ENCODE measurements at places on chromosomes 3 and 15.

DNA sequence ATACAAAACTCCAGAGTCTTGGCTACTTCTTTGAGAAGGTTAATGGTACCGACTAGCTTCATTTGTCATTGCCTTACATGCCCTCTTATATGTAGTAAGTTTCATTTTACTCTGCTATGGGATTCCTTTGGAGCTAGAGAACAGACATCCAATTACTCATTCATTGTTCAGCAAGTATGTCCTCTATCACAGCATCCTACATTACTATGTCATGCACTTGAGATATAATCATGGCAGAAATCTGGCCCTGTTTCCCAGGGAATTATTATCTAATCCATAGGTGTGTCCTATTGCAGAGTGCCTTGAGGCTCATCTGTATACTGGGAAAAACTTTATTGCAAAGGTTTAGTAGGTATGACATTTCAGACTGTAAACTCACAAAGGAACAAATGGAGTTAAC, 333.1 kb upstream of the NECTIN3 start:
- no peak for DNase-seq

DNA sequence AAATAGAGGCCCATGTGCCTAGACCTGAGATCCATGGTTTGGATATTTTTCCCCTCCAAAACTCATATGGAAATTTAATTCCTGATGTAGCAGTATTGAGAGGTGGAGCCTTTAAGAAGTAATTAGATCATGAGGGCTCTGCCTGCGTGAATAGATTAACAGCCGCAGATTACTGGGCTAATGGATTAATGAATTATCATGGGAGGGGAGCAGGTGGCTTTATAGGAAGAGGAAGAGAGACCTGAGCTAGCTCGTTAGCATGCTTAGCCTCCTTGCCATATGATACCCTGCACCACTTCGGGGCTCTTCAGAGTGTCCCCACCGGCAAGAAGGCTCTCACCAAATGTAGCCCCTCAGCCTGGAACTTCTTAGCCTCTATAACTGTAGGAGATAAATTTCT, 15.8 kb downstream of the ARHGEF26 start:
- no peak for DNase-seq

GRCh38 chr15:80758130-80758745, 20.9 kb upstream of the CEMIP start:
- DNase-seq = no peak

- no peak for DNase-seq
These were observed 201.4 kb upstream of the CTNNB1 start for GRCh38 chr3:40997711-40998519.

DNA sequence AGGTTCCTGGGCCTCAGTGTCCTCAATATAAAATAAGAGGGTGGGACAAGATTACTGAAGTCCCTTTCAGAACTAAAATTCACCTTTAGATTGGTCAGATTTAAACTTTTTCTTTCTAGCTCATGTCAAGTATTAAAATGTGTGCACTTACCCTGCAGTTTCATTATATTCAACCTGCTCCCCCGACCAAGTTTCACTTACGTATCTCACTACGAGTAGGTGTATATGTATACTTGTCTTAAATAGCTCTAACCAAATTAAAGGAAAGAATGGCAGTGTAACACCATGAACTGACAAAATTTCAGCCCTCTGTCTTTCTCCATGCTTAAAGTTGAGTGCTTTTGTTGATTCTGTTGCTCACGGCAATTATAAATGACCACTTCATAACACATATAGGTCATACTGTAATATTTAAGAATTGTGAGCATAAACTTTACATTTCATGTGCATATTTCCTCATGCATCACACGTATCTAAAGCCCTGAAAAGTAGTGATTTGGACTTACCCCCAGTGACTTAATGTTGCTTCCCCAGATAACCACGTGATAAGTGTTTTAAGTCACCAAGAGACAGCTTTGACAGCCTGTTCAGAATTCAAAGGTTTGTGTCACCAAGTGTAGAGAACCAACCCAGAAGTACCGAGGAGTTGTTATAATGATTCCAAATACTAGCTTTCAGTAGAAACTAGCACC, 70.0 kb downstream of the PGPEP1L start:
- DNase-seq = no peak

DNA sequence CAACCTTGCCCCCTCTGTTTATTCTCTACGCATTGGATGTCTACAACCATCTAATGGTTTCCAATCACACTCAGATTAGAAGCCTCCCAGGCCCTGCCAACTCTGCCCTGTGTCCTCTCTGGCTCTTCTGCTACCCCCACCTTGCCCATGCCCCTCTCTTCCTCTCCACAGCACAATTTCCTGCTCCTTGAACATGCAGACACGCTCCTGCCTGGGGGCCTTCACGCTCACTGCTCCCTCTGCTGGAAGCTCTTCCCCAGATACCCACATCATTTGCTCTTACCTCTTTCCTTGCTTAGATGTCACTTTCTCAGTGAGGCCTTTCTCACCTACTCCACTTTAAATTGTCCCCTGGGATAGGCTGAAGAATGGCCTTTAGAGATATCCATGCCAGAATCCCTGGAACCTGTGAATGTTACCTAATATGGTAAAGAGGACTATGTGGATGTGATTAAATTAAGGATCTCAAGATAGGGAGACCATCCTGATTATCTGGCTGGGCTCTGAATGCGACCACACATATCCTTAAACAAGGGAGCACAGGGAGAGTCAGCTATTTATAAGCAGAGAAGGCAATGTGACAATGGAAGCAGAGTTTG, 9.9 kb downstream of the KY start:
- no peak for DNase-seq

DNA sequence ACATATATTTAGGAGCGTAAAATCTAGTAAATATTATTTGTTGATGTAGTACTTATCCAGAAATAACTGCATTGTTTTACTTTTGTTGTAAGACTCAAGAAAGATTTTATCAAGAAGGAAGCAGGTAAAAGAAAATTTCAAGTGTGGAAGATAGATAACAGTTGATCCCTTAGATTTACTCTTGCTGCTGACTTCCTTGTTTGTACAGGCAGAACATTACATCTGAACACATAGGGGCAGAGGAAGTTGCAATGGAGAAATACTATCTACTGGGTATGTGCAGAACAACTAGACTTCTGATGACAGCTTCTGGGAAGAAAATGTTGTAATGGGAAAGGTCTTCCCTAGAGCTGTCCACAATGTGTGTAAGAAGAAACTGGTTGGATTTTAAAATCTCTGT, 350.6 kb downstream of the NLGN1 start:
- DNase-seq = no peak

DNA sequence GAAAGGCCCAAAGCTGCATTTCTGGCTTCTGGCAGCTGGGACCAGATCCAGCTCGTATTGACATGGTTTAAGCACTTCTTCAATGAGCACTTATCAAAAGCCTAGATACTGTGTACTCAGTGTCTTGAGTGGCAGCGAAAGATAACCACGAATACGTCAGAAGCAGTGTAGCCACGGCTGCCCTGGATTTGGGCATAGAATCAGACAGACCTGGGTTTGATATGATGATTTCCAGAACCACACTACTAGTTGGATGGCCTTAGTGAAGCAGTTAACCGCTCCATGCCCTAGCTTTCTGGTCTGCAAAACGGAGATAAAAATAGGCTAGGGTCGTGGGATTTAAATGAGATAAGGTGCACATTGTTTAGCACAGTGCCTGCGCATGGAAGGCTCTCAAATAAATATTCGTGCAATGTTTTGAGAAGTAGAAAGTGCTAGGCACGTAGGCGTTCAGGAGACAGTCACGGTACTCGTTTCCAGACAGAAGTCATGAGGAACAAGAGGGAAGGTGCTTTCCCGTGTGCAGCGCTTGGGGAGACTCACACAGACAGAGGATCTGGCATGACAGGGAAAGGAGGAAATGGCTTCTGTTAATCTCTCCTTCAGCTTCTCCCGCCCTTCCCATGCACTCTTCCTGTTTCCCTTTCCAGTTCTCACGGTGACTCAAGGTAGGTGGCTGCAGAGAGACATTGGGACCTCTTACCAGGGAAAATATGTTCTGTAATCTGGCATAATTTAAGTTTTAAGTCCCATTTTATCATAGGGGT, 70.3 kb downstream of the CCNL1 start:
- peak; percentile 64 for DNase-seq

- no peak for DNase-seq
These were observed 106.7 kb downstream of the GABRB3 start for GRCh38 chr15:26665957-26666791.

GRCh38 chr15:69983696-69984265, 113.9 kb downstream of the TLE3 start:
- DNase-seq = no peak

DNA sequence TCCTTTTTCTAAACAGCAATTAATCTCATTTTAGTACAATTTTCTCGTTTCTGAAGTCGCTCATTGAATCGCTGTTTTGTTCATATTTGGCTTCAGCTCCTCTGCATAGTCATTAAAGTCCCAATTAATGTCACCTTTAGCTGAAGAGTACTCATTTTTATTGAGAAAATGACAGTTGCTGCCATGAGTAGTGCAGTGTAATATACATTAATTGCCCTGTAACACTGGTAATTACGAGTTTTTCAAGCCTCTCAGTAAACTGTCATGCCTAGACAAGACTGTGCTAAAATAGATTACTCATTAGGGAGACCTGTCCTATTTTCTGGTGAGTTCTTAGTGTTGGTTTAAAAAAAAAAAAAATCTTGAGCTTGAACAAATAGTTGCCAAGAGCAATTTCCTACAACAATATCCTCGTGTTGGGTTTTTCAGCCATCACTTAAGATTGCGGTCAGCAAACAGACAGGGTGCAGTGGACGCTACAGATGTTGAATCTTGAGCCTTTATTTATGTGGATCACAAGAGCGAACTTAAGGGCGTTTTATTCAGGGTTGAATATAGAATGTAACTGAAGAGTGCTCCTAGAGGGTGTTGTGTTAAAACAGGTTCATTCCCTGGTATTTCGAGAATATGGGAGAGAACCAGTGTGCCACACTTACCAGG, 176.0 kb downstream of the CDIN1 start:
- no peak for DNase-seq

DNA sequence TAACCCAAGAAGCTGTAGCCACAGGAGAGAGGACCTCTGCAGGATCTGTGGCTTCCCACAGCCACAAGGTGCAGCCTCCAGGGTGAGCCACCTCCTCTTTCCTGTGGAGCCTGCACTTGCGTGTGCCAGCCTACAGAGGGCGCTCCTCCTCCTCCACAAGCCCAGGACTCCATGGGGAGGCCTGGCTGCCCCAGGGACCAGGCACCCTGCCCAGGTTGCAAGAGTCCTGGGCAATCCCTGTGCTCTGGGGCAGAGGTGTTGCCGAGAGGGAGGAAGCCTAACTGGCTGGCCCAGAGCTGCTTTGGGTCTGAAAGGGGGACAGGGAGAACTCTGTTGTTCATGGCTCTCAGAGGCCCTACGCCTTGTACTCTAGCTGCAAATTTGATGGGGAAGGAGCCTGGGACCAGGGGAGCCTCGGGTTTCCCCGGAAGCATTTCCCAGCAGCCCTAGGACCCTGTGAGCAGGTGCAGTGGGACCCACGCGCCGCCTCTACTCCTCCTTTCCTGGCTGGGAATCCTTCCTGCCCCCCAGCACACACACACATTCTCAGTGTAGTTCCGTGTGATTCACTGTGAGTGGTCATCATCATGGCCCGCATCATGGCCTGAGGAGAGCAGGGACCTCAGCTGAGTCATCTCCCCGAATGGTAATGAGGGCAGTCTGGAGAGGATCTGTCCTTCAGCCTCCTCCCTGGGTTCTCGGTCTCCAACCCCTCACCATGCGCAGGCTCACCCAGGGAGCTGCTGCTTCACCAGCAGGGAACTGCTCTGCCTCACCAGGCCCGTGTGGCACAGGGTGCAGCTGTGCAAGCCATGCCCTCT, 24.3 kb downstream of the TBC1D21 start:
- peak; percentile 82 for DNase-seq

- DNase-seq = peak; percentile 84
These were observed 55.3 kb upstream of the CA12 start for GRCh38 chr15:63436872-63437375.

GRCh38 chr3:27345493-27345892, 23.7 kb downstream of the NEK10 start:
- peak; percentile 13 for DNase-seq

DNA sequence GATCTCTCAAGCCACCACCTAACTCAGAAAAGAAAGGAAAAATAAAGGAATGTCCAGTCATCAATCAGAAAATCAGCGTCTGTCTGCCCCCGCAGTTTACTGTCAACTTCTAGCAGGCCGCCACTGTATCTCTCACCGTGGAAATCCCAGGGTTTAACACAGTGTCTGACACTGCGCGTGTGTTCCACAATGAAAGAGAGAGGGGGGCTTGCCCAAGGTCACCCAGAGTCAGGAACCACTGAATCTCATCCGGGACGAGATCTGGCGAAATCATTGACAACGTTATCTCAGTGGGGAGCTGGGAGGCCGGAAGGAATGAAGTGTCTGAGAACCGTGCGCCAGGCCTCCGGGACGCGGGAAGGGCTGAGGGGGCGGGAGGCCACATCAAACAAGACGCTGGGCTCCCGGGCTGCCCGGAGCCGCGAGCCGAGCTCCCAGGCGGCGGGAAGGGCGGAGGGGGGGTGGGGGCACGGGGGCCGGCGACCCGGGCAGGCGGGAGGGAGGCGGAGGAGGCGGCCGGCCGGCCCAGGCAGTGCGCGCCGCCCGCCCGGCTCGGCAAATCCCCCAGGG, 2.2 kb upstream of the HES1 start:
- peak; percentile 49 for DNase-seq

DNA sequence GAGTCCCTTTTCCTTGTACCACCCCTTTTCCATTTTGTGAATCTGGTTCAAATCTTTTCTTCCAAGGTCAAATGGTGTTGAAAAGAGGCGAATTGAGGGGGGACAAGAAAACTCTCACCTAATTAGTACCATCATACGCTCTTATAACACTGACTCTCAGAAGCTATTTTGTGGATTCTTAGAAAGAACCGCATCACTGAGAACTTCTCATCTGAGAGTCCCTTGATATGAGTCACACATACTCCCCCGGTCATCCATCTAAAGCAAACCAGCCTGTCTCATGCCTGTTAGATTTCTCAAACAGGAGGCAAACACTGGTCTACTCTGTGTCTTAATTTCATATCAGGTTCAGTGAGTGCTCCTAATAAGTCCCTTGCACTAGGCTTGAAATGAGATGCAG, 76.5 kb upstream of the SPRED1 start:
- no peak for DNase-seq

- DNase-seq = peak; percentile 61
These were observed 37.9 kb downstream of the UBR1 start for GRCh38 chr15:43067717-43068461.

DNA sequence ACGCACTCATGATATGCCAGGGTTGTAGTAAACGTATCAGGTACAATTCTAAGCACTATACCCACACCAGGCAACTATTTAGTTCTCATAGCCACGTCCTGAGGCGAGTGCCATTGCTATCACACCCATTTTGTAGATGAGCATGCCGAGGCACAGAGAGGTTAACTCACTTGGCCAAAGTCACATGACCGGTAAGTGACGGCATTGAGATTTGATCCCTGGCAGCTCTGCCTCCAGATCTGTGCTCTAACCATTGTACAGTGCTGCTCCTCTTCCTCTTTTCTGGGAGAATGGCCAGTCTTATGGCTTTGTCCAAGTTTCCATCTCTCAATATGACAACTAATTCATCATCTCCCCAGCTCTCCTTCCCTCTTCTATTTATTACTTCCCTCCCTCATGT, 18.9 kb upstream of the ATP2B2 start:
- no peak for DNase-seq
